Stimulated activated CD4-positive, alpha-beta T cell treated with anti-CD3 and anti-CD28 coated beads, TNF-alpha, amount 100 ng/mL, for 24 hours (primary cell): ENCODE measurements at places on chromosomes 5 and 9.

DNA sequence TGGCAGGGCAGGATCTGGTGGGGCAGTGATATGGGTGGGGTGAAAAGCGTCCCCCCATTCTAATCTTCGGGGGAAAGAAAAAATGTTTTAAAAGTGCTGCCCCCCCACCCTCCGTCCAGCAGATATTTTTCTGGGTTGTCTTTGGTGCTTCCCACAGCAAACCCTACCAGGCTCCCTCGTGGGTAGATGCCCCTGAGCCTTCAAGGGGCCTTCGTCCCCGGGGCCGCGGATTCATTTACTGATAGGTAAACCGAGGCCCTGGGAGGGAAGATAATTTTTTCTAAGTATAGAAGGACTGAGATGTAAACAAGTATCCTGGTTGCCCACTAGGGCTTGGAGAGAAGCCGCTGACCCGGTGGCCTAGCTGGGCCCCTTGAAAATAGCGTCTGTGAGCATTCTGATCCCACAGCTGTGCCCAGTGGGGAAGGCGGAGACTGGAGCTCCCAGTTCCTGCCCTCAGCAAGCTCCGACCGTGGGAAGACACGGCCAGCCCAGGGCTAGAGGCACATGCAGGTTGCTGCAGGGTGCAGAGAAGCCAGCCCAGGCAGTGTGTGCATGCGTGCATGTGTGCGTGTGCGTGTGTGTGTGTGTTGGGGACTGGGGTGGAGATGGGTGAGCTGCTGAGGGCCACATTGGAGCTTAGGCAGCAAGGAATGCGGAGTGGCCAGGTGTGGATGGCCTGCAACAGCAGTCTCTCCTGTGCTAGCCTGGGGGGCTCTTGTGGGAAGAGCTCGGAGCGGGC is 6.0 kb upstream of the RXRA start:
- DNase-seq: no peak

GRCh38 chr5:103389846-103390245 is 131.3 kb downstream of the MACIR start:
- DNase-seq: no peak

DNA sequence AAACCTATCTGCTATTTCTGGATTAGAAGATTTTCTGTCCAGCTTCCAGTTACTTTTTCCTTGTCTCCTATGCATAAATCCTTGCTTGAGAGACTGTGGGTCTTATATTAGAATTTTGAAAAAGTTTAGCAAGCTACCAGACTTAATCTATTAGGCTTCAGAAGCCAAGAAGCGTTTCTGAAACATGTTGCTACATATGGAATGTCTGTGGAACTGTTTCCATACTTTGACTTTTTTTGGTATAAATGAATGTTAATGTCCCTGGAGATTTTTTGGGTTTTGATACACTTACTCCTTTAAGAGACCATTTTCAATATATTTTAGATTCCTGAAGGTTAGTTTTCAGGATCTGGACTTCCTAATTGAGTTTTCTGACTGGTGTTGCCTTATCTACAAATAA is 191.4 kb upstream of the SGCD start:
- no peak for DNase-seq

GRCh38 chr9:87095951-87096350 is 148.6 kb upstream of the GAS1 start:
- DNase-seq: no peak

GRCh38 chr5:91079037-91079436 is 304.1 kb downstream of the ARRDC3 start:
- DNase-seq: no peak

DNA sequence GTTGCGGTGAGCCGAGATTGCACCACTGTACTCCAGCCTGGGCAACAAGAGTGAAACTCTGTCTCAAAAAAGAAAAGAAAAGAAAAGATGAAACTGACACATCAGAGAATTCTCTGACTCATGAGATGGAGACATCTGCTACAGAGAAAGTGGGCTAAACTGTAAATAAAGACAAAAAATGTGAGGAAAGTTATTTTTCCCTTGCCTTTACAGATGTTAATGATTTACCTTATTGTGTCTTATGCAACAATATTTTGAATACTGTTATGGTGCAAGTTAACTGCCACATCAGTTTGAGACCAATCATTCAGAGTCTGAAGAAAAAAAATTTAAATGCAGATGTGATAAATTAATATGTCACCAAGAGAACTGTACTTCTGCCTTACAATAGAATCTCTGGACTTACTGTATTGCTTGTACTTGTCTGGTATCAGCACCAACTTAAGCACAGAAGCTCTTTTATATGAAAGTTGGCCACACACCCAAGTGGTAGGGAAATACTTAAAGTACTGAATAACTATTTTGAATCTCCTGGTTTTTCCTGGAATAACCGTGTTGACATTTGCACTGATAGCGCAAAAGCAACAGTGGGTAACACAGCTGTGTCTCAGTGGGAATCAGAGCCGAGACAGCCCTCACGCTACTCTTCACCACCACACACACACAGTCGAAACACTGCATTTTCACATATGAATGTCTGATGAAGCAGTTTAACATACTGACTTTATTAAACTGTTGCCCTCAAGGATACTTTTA is 169.9 kb downstream of the FANCC start:
- DNase-seq: no peak

DNA sequence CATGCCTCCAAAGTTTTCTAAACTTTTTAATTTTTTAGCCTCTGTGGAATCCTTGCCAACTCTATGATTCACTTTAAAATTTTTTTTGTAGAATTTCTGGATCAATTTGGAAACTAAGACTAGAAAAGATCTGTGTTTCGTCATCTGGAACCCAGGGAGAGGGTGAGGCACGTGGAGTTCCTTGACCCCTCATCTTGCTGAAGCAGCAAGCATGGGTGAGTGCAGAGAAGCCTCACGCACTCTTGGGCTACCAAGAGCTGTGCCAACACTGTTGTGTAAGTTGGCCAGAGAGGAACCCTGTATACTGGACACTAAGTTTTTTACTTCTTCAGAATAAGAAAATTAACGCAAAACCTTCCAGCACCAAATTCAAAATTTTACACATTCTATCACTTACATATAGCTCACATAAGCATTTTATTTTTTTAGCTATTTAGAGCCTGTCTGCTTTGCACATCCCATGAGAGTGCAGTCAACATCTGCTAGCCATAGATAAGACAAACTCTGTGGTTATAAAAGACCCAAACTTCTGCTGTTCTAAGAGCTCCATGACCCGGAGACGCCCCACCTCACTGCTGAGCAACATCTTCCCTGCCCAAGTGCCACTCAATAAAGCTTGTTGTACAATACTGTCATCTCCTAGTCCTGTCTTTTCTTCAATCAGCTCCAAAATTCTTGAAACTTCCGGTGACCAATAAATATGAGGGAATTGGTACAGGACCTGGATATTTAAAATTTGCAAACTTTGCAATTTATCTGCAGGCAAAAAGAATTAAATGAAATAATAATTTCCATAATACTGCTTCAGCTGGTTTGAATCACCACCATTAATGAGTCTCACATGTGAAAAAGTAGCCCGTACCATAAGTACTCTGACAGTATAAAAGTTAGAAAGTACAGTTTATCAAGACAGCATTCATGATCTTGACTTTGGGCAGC is 69.7 kb upstream of the ADCY2 start:
- DNase-seq: no peak

DNA sequence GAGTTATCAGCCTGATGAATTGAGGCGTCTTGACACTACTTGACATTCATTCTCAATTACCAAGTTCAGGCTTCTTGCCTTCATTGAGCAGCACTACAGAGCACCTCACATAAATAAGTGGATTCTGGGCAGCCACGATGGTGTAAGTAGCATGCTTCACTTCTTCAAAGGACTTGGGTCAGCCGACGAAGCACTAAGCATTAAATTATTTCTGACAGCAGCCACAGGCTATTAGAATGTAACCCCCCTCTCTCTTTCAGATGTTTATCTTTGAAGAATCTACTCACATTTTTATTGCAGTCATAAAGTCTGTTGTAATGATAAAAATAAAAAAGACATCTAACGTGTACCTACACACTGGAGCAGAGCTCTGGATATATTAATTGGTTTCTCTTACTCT is 45.9 kb upstream of the VPS13A start:
- DNase-seq: no peak

- no peak for DNase-seq
Measured at GRCh38 chr5:115321309-115321708, 24.9 kb upstream of the CCDC112 start.

GRCh38 chr5:41809128-41809527 is 61.1 kb downstream of the OXCT1 start:
- DNase-seq: no peak

GRCh38 chr5:50967563-50968355 is 301.3 kb downstream of the PARP8 start:
- no peak for DNase-seq

DNA sequence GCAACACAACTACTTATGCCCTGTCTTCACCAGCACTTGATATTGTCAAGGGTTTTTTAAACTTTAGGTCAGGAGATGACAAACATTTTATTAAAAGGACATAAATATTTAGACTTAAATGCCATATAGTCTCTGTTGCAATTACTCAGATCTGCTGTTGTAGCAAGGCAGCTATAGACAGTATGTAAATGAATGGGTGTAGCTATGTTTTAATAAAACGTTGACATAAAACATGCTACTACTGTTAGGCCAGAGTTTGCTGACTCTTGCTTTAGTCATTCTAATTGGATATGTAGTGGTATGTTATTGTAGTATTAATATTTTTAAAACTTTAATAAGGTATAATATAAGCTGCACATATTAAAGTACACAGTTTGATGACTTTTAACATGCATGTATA is 27.7 kb downstream of the ZNF131 start:
- no peak for DNase-seq

DNA sequence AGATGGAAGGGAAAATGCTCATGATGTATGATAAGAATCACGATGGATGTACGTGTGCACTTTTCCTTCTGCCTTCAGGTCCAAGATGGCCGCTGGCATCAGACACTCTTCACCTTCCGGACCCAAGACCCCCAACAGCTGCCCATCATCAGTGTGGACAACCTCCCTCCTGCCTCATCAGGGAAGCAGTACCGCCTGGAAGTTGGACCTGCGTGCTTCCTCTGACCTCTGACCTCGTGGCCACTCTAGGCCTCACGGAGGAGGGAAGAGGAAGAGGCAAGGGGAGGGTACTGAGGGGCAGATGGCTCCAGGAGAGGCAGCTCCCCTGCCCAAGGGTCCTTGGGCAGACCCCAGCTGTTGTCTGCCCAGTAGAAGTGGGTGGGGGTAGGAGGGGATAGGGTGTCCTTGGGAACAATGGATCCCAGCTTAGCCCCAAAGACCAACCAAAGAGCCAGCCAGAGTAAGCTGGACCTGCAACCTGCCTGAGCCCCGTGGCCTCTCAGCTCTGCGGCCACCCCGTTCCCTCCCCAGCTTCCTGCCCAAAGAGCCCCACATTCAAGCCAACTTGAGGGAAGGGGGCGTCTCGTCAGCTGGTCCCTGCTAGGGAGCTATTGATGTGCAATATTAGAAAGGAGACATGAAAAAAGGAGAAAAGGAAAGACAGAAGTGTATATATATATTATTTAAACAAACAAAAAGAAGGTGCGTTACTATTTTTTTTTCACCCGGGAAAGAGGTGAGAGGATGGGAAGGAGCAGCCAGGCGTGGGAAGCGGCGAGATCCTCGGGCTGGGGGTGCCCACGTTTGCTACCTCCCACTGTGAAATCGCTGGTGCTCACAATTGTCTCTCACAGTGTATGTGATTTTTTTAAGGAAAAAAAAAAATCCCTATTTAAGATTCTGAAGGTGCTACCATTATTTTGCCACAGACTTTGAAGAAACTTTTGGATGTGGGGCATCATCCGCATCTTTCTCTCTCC is 12.1 kb upstream of the ORM1 start:
- no peak for DNase-seq

DNA sequence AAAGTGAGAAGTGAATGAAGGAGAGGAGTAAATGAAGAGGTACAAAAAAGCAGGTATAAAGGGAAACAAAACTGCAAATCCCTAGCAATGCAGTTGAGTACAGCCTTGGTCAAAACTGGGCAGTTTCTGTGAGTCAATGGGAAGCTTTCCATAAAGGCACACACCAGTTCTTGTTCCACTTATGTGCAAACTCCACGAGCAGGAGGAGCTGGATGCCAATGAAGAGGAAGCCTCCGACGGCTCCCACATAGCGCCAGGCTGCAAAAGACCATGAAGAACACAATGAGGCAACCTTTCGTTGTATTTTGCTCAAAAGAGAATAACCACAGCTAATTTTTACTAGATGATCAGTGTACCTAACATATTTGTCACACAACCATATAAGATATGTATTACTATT is 81.1 kb downstream of the SERINC5 start:
- no peak for DNase-seq

- DNase-seq: no peak
Measured at GRCh38 chr5:40033009-40033408, 608.2 kb upstream of the DAB2 start.

DNA sequence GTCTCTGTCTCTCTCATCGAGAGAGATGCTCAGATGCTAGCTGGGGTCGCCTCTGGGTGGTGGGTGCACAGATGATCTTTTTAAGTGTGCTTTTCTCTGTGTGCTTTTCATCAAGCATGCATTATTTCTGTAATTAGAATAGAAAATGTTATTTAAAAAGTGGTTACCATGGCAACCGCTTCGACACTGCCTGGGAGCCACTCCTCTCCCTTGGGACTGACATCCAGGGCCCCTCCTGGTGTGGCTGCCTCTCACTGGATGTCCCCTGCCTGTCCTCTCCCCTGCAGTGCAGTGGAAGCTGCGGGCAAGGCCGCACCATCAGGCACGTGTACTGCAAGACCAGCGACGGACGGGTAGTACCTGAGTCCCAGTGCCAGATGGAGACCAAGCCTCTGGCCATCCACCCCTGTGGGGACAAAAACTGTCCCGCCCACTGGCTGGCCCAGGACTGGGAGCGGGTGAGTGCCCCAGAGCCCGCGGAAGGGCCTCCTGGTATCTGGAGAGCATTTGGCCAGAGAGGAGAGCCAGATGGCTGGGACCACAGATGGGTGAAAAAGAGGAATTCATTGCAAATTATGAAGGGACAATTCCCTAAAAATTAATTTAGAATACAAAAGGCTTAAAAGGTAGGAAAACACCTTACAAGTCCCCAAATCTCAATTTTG is 34.7 kb downstream of the ADAMTSL2 start:
- no peak for DNase-seq

- no peak for DNase-seq
Measured at GRCh38 chr5:44714871-44715561, 93.7 kb upstream of the MRPS30 start.

GRCh38 chr9:88660611-88661010 is 125.6 kb downstream of the NXNL2 start:
- no peak for DNase-seq

- no peak for DNase-seq
Measured at GRCh38 chr5:97192580-97193354, 9.7 kb upstream of the RIOK2 start.

DNA sequence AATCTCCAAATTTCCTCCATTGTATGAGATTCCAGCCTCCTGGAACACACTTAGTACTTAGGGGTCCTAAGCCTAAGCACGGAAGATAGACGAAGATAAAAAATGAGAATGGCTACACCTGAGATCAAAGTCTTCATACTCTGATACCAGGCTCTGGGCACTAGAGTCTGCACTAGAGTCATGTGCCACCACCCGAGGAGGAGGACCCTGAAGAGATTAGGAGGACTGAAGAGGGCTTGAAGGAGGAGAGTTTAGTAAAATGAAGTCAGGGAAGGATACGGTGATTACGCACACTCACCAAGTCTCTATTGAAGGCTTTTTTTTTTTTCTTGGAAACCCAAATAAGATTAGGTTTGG is 573 bp upstream of the SPATA24 start:
- no peak for DNase-seq
